BJ (cell line): ENCODE measurements at places on chromosomes 6 and 20. TPM values are rescaled to one million over a fixed set of nuclear protein-coding genes. Genes with fewer than 3 reads are reported as not detected.

DNA sequence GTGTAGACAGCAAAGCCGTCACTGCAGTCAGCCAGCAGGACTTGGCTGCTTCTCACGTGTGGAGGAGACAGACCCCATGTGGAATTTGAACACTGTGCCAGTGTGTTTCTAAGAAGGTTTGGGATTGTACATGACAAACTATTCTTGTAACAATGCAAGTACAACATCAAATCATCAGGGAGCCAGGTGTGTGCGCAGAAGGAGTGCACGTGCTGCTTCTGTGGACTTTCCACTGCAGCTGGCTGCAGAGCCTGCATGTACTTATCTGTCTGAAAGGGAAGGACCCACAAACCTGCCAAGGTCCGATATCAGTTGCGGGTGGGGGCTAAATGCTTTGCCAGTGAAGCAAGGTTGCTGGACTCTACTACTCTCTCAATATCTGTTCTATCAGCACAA is 211.6 kb downstream of the WDR27 start:
- DNase-seq = no peak

DNA sequence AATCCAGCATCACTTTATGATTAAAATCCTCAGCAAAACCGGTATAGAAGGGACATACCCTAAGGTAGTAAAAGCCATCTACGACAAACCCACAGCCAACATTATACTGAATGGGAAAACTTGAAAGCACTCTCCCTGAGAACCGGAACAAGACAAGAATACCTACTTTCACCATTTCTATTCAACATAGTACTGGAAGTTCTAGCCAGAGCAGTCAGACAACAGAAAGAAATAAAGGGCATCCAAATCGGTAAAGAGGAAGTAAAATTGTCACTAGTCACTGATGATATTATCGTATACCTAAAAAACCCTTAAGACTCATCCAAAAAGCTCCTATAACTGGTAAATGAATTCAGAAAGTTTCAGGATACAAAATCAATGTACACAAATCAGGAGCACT is 33.3 kb downstream of the BLOC1S5 start:
- no peak for DNase-seq

DYNLT2 gene
- 0.31 and 0.32 TPM in 2 replicates for polyA plus RNA-seq

- no peak for DNase-seq
These were observed 163.1 kb downstream of the LY86 start for GRCh38 chr6:6751619-6752023.

REM1 gene
- polyA plus RNA-seq = not detected in 2 replicates

PDSS2 gene
- polyA plus RNA-seq = 11.6 and 13.9 TPM in 2 replicates

TMEM30A gene
- 11.4 and 38.1 TPM in 2 replicates for polyA plus RNA-seq
